ENCODE measurements at places on chromosomes 7 and 10. TPM values are rescaled to one million over a fixed set of nuclear protein-coding genes. Genes with fewer than 3 reads are reported as not detected.

DENND2A gene
- not detected for total RNA-seq

ELFN1 gene
- not detected for total RNA-seq

LEP gene
- not detected for total RNA-seq

SLC13A1 gene
- total RNA-seq, result not detected

NKX1-2 gene
- not detected for total RNA-seq

UTF1 gene
- total RNA-seq, result not detected

CLDN4 gene
- total RNA-seq, result not detected

FRMD4A gene
- 3.1 TPM for total RNA-seq

SPAM1 gene
- total RNA-seq, result not detected

TMUB1 gene
- total RNA-seq, result 40.6 TPM

NHLRC2 gene
- 10.3 TPM for total RNA-seq

PCDH15 gene
- total RNA-seq, result not detected

MET gene
- 0.73 TPM for total RNA-seq

OR2A1 gene
- not detected for total RNA-seq

SFXN2 gene
- total RNA-seq, result 11.6 TPM

SLC26A4 gene
- 0.24 TPM for total RNA-seq

MLXIPL gene
- total RNA-seq, result not detected

TRIP6 gene
- 8.0 TPM for total RNA-seq

UPK3BL2 gene
- total RNA-seq, result 61.3 TPM

TBX20 gene
- total RNA-seq, result not detected

TRIL gene
- total RNA-seq, result not detected

HOXA10 gene
- total RNA-seq, result not detected

SUN3 gene
- 0.84 TPM for total RNA-seq

TWIST1 gene
- total RNA-seq, result not detected

TMEM184A gene
- total RNA-seq, result not detected

STN1 gene
- total RNA-seq, result 28.8 TPM

SAMD9L gene
- total RNA-seq, result 154 TPM

DNAJB9 gene
- total RNA-seq, result 29.3 TPM

TMEM139 gene
- 0.32 TPM for total RNA-seq

AVPI1 gene
- total RNA-seq, result 0.65 TPM

COL17A1 gene
- not detected for total RNA-seq

DNAJC12 gene
- total RNA-seq, result not detected

DRGX gene
- not detected for total RNA-seq

WASHC2C gene
- total RNA-seq, result 54.7 TPM

NPFFR1 gene
- not detected for total RNA-seq

TUBB8 gene
- not detected for total RNA-seq

NEBL gene
- not detected for total RNA-seq

MCM10 gene
- total RNA-seq, result 41.8 TPM

CHST15 gene
- 43.3 TPM for total RNA-seq

TMEM176A gene
- not detected for total RNA-seq

DPP6 gene
- total RNA-seq, result not detected

SDK1 gene
- total RNA-seq, result 0.49 TPM

FAM237B gene
- total RNA-seq, result not detected

REEP3 gene
- total RNA-seq, result 10.6 TPM

BNIP3 gene
- total RNA-seq, result 41.1 TPM

PNLIPRP2 gene
- not detected for total RNA-seq

SUN1 gene
- total RNA-seq, result 97.2 TPM

NPY4R gene
- total RNA-seq, result not detected

CTNNA3 gene
- 0.66 TPM for total RNA-seq

PDE6C gene
- total RNA-seq, result not detected

HGF gene
- 1.4 TPM for total RNA-seq

FAM221A gene
- 4.6 TPM for total RNA-seq

TMEM178B gene
- not detected for total RNA-seq

COL1A2 gene
- 0.32 TPM for total RNA-seq

PON2 gene
- total RNA-seq, result 8.3 TPM
